ENCODE measurements at places on chromosomes 3 and 15.

- peak; percentile 22 for DNase-seq
Measured at GRCh38 chr3:153744889-153745288, 376.3 kb upstream of the ARHGEF26 start.

- peak; percentile 2 for DNase-seq
Measured at GRCh38 chr15:61951949-61952348, 108.3 kb downstream of the VPS13C start.

DNA sequence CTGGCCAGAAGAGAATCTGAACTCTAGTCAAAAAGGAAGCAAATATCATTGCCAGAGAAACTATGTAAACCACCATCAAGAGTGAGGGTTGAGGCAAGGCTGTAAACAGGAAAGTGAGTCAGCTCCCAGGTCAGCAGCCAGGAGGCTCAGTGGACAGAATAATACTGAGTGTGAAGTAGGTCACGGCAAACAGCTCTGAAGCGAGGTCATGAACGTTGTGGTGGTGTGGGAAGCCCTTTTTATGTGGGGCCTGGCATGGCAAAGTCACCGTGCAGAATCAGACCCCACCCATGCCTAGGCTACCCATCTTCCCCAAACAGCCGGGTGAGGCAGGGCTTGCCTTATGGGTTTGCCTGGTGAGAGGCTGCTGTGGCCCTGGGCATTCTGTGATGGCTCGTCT lies 43.9 kb downstream of the THBS1 start:
- DNase-seq = peak; percentile 92

DNA sequence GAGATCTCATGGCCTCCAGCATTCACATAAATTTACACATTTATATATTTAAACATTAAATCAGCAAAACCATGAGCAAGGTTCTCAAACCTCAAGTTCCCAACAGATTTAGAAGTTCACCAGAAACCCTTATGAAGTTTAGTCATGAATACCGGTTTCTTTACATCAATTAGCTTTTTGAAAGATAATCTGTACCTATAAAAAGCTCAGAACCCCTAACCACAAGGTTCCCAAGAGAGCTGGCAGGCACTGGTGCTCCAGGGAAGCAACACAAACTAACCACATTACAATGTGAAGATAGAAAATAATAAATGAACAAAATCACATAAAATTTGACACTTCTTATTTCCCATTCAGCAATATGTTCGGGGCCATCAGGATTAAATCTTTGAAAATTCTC lies 150.9 kb downstream of the FBN1 start:
- DNase-seq = peak; percentile 37

DNA sequence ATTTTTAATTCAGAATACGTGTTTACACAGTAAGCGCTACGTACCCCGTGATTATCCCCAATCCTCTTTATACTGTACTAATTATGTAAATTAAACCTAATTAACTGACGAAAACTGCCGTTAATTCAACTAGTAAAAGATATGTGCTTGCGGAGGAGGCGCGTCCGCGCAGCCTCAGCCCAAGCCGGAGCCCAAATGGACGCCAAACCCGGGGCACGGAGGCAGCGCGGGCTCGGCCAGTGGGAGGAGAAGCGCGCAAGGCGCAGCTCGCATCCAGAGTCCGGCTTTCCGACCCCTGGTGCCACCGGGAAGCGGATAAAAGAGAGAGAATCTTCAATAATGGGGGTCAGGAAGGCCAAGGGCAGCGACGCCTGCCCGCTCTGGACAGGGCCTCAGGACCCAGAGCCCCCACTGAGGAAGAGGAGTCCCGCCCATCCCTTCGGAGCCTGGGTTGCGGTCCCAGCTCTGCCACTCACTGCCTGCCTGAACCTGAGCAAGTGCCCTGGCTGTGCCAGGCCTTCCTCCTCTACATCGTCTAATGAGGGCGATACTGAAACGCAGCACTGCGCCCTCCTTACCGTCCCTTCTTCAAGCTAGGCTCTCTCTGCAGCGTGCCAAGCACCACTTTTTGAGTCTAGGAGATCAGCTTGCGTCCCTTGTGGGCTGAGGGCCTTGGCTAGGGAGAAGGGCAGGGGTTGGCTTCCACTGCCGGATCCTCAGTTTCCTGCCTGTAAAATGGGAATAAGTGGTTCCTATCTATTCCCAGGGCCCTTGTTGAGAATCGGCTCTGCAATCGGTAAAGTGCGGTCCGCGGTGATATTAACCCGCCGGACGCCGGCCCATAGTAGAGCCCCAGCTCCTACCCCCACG lies 5.0 kb upstream of the SKOR1 start:
- no peak for DNase-seq

GRCh38 chr15:77336006-77336405 lies 83.9 kb downstream of the PEAK1 start:
- no peak for DNase-seq

DNA sequence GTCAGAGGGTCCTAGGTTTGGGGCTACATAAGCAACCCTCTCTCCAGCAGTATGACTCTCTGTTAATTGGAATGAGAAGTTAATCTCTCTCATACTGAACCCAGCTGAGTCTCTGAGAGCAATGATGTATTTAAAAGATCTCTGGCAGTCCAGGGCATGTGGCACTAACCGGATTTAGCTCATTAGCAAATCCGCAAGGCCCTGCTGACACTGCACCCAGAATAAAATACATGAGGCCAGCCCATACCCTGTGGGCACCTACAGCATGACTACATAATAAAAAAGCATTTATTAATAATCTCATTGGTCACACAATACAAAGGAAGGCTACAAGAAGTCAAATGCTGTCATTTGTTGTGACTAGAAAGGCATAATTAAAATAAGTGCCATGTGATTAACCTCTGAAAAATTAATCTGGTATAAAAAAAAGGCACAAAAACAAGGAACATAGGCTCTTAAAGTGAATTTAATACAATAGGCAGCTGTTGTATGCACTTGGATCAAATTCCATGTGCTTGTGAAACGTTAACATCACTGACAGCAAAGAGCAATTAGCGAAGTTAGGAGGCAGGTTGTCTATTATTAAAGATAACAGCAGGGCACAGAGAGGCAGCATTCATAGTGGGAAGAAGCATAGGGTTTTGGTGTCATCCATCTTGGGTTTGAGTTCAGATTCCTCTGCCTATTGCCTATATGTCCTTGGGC lies 381.2 kb downstream of the WDR72 start:
- DNase-seq = no peak

GRCh38 chr3:52512727-52513126 lies 17.6 kb downstream of the STAB1 start:
- no peak for DNase-seq

- DNase-seq = peak; percentile 82
Measured at GRCh38 chr3:116135457-116136085, 309.7 kb downstream of the LSAMP start.

GRCh38 chr15:71682001-71682400 lies 128.4 kb upstream of the NR2E3 start:
- no peak for DNase-seq

DNA sequence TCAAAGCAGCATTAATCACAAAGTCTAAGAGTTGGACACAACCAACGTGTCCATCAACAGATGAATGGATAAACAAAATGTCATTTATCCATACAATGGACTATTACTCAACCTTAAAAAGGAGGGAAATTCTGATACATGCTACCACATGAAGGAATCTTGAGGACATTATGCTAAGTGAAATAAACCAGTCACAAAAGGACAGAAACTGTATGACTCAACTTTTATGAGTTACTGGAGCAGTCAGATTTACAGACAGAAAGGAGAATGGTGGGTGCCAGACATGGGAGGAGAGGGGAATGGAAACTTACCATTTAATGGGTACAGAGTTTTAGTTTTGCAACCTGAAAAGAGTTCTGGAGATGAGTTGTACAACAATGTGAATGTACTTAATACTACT lies 43.0 kb upstream of the SEC13 start:
- no peak for DNase-seq

GRCh38 chr3:71973274-71974030 lies 188.5 kb upstream of the PROK2 start:
- no peak for DNase-seq
